ENCODE measurements at places on chromosomes 7 and 10.

GRCh38 chr7:7757576-7757975, 39.2 kb upstream of the RPA3 start:
- DNase-seq: no peak

DNA sequence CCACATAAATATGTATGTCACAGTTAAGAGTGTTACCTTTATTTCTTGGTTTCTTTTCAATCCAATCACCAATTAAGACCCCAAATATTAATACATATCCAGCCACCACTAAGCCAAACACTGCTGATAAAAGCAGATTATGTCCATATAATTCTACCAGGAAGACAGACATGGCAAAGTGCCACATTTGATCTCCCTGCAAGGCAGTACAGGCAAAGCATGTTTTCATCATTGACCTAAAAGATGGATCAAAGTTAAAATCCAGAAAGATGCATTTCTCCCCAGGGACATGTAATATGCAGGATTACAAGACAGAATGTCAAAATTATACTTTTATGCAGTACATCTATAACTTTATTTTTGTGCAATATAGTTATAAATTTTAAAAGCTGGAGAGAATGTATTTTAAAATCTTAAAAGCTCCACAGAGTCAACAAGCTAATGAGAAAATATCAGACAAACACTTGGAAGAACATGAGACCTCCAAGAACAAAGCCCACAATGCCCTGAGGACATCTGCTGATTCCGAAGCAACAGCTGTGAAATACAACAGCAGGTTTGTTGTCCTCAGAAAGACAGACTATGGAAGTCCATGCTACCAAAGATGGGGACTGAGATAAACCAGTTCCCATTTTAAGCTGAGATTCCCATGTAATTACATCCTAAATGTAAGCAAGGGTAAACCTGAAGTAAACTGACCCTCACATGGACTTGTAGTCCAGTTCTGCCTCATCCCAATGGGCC, 54.5 kb upstream of the TOMM7 start:
- no peak for DNase-seq

DNA sequence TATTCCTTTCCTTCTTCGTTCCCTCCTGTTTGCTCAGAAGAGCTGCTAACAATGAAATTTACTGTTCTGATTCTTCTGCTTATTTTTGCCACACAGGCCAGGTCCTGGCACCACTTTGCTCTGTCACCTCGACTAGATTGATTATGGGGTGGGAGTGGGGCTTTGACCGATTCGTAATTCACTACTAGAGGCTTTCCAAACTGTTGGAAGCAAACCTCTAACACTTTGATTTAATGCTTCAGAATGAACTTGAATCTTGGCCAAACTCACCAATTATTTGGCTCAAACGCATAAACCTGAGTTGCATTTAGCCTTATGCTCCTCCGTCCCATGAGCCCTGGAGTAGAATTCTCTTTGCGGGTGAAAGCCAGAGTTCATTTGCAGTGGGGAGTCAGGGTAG, 476.2 kb upstream of the FZD8 start:
- DNase-seq: no peak

- no peak for DNase-seq
Measured at GRCh38 chr7:831596-832166, 595 bp upstream of the SUN1 start.

GRCh38 chr7:85828614-85829013, 641.8 kb upstream of the SEMA3D start:
- DNase-seq: no peak

Measured in C1 segment of cervical spinal cord (tissue), 14 donors.